ENCODE measurements at places on chromosomes 11 and 22.

GRCh38 chr22:17734187-17734586 lies 40.1 kb downstream of the BID start:
- DNase-seq, result no peak

DNA sequence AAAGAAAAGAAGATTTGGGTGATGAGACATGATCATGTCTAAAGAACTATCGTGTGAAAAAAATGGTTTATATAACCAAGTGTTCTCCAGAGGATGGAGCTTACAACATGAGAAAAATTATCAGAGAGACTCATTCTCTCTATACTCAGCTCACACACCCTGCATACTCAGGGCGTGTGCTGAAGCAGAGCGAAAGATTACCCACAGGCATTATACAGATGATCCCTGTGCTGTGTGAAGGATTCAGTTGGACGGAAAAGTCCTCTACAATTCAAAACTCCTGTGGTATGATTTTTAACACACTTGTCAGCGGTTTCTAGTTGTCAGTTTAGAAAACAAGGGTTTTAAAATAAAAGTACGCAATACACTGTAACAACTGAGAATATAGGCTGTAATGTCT lies 267.3 kb downstream of the DLG2 start:
- no peak for DNase-seq

GRCh38 chr11:128522943-128523518 lies 64.3 kb downstream of the ETS1 start:
- DNase-seq, result no peak

DNA sequence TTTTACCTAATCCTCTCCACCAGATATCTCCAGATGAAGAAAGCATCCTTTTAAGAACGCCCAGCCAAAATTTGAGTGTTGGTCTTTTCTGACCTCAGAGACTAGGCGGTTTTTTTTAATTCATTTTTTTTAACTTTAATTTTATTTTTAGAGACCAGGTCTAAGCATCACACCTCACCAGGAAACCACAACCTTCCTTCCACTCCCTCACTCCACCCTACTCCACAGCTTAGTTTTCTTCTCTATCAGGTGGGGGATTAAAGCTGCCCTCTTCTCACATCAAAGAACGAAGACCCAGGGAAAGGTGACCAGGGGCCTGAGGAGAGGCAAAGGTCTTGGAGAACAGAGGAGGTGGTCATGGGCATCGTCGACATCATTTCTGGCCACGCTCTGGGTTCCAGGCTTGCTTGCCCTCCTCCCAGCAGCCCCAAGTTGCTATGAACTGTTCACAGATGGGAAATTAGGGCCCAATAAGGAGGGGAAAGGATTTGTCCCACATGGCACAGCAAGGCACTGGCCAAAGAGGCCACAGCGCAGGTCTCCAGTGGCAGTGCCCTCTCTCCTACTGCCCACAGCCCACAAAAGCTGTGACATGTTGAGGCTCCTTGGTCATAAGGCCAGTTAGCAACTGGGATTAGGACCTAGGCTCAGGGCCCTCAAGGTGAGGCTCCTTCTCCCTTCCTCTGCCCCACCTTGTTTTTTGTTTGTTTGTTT lies 1.4 kb upstream of the PEX16 start:
- no peak for DNase-seq

GRCh38 chr22:28771195-28771791 lies 1.2 kb upstream of the CCDC117 start:
- DNase-seq, result peak; percentile 77

Data from NCI-H2029 treated with DMSO at 0.1 percent for 48 hours (cell line).